Frontal cortex (tissue), 4 donors: ENCODE measurements at places on chromosomes 2 and 18. TPM values are rescaled to one million over a fixed set of nuclear protein-coding genes. Genes with fewer than 3 reads are reported as not detected.

The CD8B2 gene
- total RNA-seq: under 0.01 TPM

DNA sequence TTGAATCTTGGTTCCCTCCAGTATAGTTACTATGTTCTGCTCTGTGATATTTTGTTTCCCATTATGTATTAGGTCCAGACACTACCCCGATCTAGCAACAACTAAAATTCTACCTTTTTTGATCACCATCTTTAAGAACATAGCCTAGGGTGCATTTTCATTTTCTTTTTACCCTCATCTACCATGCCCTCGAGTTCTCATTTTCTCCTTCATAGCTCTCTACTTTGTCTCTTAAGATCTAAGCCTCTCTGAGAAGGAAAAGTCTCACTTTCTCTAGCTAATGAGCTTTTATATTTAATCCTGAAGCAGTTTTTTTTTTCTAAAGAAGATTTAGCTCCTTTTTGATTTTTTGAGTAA lies 1089.4 kb upstream of the SLC39A10 start:
- DNase-seq: no peak

DNA sequence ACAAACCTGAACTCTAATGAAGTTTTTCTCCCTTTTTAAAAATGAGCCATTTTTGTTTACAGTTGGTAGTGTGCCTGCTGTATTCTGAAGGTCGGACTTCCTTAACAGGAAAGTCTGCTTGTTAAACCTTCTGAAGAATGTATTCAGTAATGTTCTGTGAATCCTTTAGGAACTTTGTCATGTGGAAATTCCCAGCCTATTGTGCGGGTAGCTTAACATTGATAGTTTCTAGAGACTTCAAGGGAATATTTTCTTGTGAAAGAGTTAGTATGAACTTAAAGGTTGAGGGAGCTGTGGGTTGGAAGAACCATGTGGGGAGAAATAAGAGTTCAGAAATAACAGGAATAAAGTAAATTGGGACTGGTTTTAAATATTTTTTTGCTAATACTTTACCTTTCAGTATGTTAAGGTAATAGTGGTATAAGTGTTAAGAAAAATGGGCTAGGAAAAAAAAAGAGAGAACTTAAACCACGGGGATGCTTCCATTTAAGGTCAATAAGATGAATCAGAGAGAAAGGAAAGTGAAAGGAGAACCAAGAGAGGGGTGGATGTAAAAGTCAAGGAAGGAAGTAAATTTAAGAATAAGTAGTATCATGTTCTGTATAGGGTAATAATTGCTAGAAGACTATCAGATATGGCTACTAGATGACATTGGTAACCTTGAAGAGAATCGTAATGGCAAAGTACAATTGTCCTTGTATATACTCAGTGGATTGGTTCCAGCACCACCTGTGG lies 90.5 kb downstream of the PMS1 start:
- no peak for DNase-seq

DNA sequence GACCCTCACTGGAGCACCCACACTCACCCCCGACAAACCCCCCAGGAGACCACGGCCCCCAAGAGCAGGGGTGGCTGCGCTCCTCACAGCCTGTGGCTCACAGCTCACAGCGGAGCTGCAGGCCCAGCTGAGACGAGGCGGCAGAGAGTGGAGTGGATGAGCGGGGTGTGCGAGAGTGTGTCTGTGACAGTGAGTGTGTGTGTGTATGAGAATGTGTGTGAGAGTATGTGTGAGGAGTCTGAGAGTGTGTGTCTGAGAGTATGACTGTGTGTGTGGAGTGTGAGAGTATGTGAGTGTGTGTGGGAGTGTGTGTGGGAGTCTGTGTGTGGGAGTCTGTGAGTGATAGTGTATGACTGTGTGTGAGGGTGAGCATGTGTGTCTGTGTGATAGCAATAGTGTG lies 55.3 kb upstream of the ID2 start:
- no peak for DNase-seq

DNA sequence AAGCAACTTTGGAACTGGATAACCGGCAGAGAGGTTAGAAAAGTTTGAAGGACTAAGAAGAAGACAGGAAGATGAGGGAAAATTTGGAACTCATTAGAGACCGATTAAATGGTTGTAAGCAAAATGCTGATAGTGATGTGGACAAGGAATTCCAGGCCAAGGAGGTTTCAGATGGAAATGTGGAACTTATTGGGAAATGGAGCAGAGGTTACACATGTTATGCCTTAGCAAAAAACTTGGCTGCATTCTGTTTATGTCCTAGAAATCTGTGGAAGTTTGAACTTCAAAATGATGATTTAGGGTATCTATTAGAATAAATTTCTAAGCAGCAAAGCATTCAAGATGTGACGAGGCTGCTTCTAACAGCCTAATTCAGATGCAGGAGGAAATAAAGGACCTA lies 675.1 kb upstream of the SYT4 start:
- DNase-seq: no peak
